ENCODE measurements at places on chromosomes 7 and 10. TPM values are rescaled to one million over a fixed set of nuclear protein-coding genes. Genes with fewer than 3 reads are reported as not detected.

- H3K27me3 ChIP-seq, result no peaks in the 10 kb centered on the region
- no peaks in the 10 kb centered on the region for H3K36me3 ChIP-seq
- DNase-seq, result no peak
- H3K27ac ChIP-seq, result no peak overlapping the region
- H3K4me3 ChIP-seq, result no peak overlapping the region
- H3K4me1 ChIP-seq, result no peaks in the 10 kb centered on the region
These were observed 56.1 kb upstream of the GRB10 start for GRCh38 chr7:50838675-50839377.

GRCh38 chr10:110192552-110192951, 14.9 kb upstream of the MXI1 start:
- no peaks in the 10 kb centered on the region for H3K27me3 ChIP-seq
- no peaks in the 10 kb centered on the region for H3K4me1 ChIP-seq
- H3K27ac ChIP-seq, result no peak overlapping the region
- no peak overlapping the region for H3K4me3 ChIP-seq

DNA sequence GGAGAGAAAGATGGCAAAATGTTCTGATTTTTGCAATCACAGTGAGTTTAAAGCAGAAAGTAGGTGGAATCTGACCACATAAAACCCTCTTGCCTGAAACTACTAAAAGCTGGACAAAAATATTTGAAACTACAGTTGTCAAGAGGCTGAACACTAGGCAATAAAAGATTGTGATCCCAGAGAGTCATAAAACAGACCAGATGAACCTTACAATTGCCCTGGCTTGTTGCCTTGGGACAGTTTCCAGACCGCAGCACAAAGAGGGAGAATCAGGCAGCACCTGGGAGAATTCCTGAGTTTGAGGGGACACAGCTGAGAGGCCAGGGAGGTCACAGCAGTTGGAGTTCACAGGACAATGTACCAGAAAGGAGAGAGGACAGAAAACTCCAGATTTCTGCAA, 107.3 kb upstream of the NANOS1 start:
- H3K4me1 ChIP-seq, result no peaks in the 10 kb centered on the region
- no peaks in the 10 kb centered on the region for H3K36me3 ChIP-seq
- H3K4me3 ChIP-seq, result no peak overlapping the region
- DNase-seq, result no peak
- H3K27me3 ChIP-seq, result no peaks in the 10 kb centered on the region

GRCh38 chr7:41039981-41040380, 662.9 kb downstream of the INHBA start:
- no peaks in the 10 kb centered on the region for H3K27me3 ChIP-seq
- no peak overlapping the region for H3K27ac ChIP-seq
- H3K36me3 ChIP-seq, result no peaks in the 10 kb centered on the region
- no peaks in the 10 kb centered on the region for H3K4me1 ChIP-seq
- H3K4me3 ChIP-seq, result no peak overlapping the region
- no peak for DNase-seq

DNA sequence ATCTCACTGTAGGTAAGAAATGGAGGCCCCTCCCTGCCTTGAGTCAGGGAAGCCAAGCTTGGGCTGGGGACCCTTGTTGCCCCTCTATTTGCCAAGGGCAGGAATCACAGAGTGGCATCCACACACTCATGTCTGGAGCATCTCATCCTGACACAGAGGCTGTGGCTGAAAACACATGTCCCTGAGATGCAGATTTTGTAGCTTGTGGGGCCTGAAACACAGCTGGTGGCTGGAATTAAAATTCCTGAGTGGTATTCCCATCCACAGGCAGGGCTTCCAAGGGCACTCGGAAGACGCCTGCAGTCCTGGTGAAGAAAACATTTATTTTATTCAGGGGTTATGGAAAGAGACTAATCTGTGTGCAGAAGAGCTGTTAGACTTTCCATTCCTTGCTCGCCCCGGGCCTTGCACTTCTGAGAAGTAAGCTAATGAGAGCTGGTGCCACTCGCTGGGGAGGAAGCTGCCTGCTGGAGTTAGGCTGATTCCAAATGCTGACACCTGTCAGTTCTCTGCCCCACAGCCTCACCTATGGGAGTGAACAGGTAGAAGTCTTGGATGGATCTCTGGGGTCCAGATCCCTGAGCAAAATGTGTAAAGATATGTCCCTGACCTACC, 36.0 kb downstream of the C10orf120 start:
- no peaks in the 10 kb centered on the region for H3K36me3 ChIP-seq
- no peak for DNase-seq
- H3K27ac ChIP-seq, result no peak overlapping the region
- H3K4me1 ChIP-seq, result no peaks in the 10 kb centered on the region
- H3K4me3 ChIP-seq, result no peak overlapping the region

DNA sequence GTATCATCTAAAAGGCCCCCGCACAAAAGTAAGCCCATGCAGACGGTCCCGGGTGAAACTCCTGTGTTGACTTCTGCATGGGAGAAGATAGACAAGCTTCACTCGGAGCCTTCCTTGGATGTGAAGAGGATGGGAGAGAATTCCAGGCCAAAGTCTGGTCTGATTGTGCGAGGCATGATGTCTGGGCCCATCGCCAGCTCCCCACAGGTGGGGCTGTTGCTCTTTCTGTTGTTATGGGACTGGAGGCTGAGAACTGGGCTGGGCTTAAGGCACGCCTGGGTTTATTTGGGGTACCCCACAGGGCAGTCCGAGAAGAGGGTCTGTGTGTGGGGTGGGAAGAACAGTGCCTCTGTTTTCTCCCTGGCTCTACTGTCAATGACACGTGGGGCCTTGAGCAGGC, 14.6 kb downstream of the MINDY4 start:
- no peaks in the 10 kb centered on the region for H3K36me3 ChIP-seq
- no peak for DNase-seq
- no peaks in the 10 kb centered on the region for H3K4me1 ChIP-seq

GRCh38 chr10:124520558-124521428, 59.2 kb downstream of the LHPP start:
- no peak for DNase-seq
- peaks cover 13% of the 10 kb centered on the region for H3K4me1 ChIP-seq
- no peaks in the 10 kb centered on the region for H3K27me3 ChIP-seq
- no peak overlapping the region for H3K4me3 ChIP-seq
- no peak overlapping the region for H3K27ac ChIP-seq

The OR9A2 gene
- not detected for polyA plus RNA-seq

The NPFFR1 gene
- not detected for polyA plus RNA-seq

The TEX47 gene
- polyA plus RNA-seq, result not detected

Measured in B cell (primary cell).